Tongue (tissue), 3 donors: ENCODE measurements at places on chromosomes 11 and 22. TPM values are rescaled to one million over a fixed set of nuclear protein-coding genes. Genes with fewer than 3 reads are reported as not detected.

SMC1B gene
- 0.10 TPM for total RNA-seq

NAGA gene
- 27.1 TPM for total RNA-seq

TMA7B gene
- not detected for total RNA-seq

MS4A6E gene
- not detected for total RNA-seq

SCN4B gene
- total RNA-seq, result 4.1 TPM

PRRG4 gene
- 5.8 TPM for total RNA-seq

PLEKHB1 gene
- total RNA-seq, result 4.5 TPM

LRRC74B gene
- not detected for total RNA-seq

KCNQ1OT1 gene
- total RNA-seq, result 10.3 TPM

SCGB1C1 gene
- total RNA-seq, result not detected

CCDC15 gene
- 7.4 TPM for total RNA-seq

RTN4RL2 gene
- total RNA-seq, result 0.21 TPM

RFPL2 gene
- not detected for total RNA-seq

NXPE2 gene
- 0.31 TPM for total RNA-seq

GRCh38 chr11:28384418-28384817 is 276.2 kb downstream of the METTL15 start:
- no peak for DNase-seq

- peak; percentile 19 for DNase-seq
These were observed 805.0 kb downstream of the TBC1D22A start for GRCh38 chr22:47567126-47568090.

DNA sequence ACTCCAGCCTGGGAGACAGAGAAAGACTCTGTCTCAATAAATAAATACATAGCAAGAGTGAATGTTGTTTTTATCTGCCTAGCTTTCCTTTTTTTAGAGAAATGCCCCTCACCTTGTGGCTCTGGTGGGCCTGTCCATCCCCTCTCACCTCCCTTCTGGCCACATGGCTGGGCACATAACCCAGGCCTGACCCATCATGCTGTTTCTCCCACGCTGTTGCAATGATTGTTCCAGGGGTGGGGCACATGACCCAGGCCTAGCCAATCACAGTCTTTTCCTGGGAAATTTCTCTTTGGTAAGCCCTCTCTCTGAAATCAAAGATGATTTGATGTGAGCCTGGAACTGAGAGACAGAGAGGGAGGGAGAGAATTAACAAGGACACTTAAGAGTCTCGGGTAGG is 5.5 kb upstream of the CYTH4 start:
- DNase-seq, result no peak

DNA sequence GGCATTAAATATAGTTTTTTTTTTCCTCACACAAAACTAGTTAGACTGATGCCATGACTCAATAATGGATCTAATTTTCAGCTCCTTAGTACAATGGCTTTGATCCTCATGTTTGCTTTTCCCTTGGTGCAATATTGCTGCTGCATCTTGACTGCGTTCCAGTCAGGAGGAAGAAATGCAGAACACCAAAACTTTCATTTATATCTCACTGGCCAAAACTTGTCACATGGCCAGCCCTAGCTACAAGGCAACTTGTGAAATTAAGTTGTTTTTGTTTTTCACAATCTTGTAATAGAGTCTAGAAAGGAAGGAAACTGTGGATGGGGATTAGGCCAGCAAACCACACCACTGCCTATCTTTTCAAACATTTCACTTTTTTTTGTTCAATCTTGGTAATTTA is 36.7 kb downstream of the SMC1B start:
- peak; percentile 1 for DNase-seq

- DNase-seq, result peak; percentile 26
These were observed 18.2 kb downstream of the KCNJ1 start for GRCh38 chr11:128848815-128849455.

GRCh38 chr22:31898926-31899325 is 45.4 kb upstream of the YWHAH start:
- no peak for DNase-seq

GRCh38 chr11:12683874-12684273 is 9.7 kb downstream of the TEAD1 start:
- DNase-seq, result no peak

- no peak for DNase-seq
These were observed 13.6 kb downstream of the DGCR8 start for GRCh38 chr22:20093418-20094196.

DNA sequence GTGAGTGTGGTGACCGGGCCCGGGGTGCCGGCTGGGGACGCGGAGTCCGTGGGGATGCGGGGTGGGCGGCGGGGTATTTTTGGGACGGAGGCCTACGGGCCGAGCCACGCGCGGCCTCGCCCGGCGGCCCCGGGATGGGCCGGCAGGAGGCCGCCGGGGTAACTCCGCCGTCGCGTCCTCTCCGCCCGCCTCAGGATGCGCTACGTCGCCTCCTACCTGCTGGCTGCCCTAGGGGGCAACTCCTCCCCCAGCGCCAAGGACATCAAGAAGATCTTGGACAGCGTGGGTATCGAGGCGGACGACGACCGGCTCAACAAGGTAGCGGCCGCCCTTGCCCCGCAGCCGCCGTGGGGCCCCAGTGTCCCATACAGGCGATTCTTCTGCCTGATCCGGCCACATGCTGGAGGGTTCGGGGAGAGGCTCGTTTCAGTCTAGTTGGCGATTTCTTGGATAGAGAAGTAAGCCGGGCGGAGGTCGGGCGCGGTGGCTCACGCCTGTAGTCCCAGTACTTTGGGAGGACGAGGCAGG is 337 bp downstream of the RPLP2 start:
- DNase-seq, result no peak

GRCh38 chr11:115452241-115452640 is 52.0 kb downstream of the CADM1 start:
- no peak for DNase-seq

- DNase-seq, result peak; percentile 94
These were observed 50.8 kb downstream of the FBLN1 start for GRCh38 chr22:45553351-45554039.

GRCh38 chr22:42300259-42301076 is 30.0 kb upstream of the TCF20 start:
- DNase-seq, result peak; percentile 40

- no peak for DNase-seq
These were observed 220.7 kb upstream of the ZBED5 start for GRCh38 chr11:11078344-11079086.

DNA sequence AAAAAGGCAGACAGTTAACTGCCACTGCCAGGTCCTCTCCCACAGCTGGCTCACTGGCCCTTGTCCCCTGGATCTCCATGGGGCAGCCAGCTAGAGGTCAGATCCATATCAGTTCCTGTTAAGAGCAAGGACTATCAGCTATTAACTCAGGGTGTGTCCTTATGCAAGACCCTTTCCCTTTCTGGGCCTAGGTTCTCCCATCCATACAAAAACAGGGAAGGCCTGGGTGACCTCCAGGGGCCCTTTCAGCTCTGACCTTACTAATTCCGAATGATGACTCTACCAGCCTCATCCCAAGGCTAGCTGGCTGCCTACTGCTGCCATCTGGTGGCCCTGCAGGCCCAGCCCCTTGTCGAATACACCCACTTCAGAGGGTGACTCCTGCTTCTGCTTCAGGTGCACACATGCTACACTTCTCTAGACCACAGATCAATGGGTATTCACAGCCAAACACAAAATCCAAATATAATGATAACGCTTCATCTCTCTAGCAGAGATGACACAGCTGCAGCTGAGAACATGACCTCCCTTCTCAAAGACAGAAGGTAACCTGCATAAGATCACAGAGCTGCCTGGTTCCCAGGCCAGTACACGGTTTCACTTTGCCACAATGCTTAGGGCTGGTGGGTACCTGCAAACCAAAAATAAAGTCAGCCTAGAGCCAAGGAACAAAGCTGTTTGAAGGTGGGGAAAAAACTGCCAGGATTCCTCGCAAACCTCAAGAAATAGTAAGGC is 34.1 kb downstream of the SERGEF start:
- DNase-seq, result peak; percentile 63

DNA sequence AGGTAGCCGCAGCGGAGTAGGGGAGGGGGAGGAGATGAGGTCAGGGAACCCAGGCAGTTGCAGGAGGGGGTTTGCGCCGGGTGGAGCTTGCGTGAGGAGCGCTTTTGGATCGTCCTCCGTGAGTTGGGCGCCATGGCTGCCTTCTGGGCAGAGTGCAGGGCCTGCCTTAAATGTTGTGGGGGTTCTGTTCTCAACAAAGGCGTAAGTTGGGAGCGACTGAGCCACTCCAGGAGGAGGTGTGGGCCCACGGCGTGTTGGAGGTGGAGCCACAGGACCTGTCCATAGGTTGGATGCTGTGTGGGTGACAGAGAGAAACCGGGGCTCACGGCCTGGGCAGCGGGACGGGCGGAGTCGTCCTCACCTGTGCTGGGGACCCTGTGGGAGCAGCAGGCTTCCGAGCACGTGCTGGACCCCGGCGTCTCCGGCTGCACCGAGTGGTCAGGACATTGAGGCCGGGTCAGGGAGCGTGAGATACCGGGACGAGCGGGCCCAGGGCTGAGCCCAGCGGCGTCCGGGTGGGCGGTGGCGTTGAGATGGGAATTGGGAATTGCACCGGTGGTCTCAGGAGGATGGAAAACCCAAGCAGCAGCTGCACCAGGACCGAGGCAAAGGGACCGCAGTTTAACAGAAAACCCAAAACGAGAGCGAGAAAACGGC is 977 bp upstream of the PGGHG start:
- no peak for DNase-seq

GRCh38 chr22:16783930-16784354 is 41.3 kb downstream of the XKR3 start:
- DNase-seq, result no peak

GRCh38 chr11:121881806-121882205 is 234.2 kb downstream of the BLID start:
- DNase-seq, result no peak

DNA sequence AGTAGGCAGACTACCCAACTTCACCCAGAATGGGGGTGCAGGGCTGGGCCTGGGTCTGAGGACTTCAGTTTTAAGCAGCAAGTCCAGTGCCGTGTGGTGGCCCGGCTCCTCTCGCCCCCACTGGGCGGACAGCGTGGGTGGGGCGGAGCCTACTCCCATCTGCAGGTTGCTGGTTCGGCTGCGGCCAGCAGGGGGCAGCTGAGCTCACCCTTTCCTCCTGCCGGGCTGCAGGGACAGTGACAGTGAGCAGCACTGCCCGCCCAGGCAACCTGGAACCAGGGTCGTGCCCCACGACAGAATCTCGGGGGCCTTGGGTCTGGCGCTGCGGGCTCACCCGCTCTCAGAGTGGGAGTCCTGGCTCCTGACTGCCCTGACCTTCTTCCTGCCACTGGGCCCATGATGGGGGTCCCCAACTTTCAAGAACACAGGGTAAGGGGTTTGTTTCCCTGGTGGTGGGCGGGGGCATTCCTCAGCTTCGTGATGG is 6.2 kb upstream of the NEAT1 start:
- peak; percentile 94 for DNase-seq

DNA sequence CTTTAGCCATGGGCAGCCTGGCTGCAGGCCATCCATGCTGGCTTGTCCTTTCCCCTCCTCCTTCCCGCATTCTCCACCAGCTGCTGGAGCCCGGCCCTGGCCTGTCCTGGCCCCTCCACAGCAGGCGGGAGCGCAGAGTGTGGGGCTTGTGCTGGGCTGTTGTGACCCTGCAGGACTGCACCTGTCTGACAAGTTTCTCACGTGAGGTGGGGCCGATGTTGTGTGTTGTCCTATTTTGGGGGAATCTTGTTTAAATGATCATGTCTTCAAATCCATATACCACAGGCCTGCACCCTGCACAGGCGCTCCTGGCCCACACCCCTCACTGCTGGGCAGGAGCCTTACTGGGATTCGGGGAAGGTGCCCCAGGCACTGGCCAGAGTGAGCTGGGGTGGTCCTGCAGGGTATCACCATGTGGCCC is 30.4 kb downstream of the TBC1D22A start:
- DNase-seq, result no peak

GRCh38 chr11:126391286-126391954 is 35.9 kb downstream of the ST3GAL4 start:
- DNase-seq, result no peak

DNA sequence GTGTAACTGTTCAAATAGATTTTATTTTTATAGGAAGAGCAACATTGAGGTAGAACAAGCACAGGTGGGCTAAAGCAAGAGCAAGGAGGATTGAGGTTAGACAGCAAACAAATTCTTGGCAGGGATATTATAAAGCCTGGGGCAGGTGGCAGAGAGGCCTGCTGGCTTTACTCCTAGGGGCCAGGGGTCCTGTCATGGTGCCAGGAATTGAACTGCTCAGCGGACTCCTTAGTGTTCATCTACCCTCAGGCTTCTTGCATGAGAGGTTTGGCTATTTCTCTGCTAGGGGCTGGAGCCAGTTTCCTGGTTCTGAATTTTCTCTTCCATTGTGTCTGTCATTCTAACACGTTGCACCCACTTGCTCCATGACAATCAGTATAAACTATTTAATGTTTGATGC is 217.2 kb upstream of the NCAM1 start:
- DNase-seq, result no peak

DNA sequence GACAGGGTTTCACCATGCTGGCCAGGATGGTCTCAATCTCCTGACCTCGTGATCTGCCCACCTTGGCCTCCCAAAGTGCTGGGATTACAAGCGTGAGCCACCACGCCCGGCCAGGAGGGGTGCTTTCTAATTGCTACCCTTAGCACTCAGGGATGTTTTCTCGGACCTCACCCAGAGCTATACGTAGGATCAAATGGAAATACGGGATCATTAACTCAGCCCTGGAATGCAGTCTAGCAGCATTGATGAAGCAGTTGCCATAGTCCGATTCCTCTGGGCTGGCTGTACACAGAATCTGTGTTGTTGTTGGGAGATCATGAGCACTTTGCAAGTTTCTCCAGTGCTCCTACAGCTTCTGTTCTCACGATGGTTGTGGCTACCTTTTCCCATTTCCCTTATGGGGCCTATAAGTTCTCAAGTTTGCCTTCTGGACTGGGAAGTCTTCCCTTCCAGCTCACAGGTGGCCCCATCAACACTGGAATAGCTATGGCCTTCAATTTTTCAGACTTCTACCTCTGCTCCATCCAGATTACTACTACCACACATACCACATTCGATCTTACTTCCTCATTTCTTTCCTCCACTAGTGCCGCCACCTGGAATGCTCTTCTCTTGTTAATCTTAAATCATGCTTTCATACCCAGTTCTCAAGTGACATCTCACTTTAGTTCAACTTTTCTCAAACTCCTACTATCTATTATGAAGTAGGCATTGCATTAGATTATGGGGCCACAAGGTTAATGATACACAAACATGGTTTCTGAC is 16.1 kb upstream of the PCF11 start:
- DNase-seq, result no peak

- DNase-seq, result no peak
These were observed 138.9 kb upstream of the MTNR1B start for GRCh38 chr11:92830377-92831155.

- no peak for DNase-seq
These were observed 8.0 kb downstream of the PHLDB1 start for GRCh38 chr11:118615282-118615975.

- DNase-seq, result no peak
These were observed 16.2 kb upstream of the LDLRAD3 start for GRCh38 chr11:35927682-35928081.

- DNase-seq, result no peak
These were observed 95.3 kb upstream of the TBCEL start for GRCh38 chr11:120928627-120929026.

- no peak for DNase-seq
These were observed 38.4 kb downstream of the NAV2 start for GRCh38 chr11:19751055-19751454.

DNA sequence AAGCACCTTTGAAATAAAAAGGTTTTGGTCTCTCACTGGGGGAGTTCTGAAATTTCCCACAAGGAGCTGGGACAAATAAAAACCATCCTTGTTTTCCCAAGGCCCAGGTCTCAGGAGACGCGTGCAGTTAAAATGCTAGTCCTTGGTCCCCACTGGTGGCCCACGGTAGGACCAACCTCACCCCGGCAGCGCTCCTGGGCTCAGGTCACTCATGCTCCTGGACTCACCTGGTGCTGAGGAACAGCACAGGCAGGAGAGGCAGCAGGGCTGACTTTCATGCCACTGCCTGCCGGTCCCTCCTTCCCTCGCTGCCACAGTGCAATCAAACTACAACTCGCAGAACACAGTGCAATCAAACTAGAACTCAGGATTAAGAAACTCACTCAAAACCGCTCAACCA is 356.8 kb upstream of the CCDC179 start:
- DNase-seq, result no peak
